Stimulated activated CD4-positive, alpha-beta T cell treated with anti-CD3 and anti-CD28 coated beads, Interleukin-1b, Interleukin-23, amount 100 ng/mL, for 48 hours (primary cell): ENCODE measurements at places on chromosomes 12 and 14.
A peak's percentile ranks its signal among the peaks of the same experiment; 100 is the strongest.

- no peak for DNase-seq
Observed at GRCh38 chr12:111261911-111262676, 106.8 kb downstream of the PHETA1 start.

GRCh38 chr12:4435537-4435936 is 10.1 kb downstream of the FGF6 start:
- no peak for DNase-seq

DNA sequence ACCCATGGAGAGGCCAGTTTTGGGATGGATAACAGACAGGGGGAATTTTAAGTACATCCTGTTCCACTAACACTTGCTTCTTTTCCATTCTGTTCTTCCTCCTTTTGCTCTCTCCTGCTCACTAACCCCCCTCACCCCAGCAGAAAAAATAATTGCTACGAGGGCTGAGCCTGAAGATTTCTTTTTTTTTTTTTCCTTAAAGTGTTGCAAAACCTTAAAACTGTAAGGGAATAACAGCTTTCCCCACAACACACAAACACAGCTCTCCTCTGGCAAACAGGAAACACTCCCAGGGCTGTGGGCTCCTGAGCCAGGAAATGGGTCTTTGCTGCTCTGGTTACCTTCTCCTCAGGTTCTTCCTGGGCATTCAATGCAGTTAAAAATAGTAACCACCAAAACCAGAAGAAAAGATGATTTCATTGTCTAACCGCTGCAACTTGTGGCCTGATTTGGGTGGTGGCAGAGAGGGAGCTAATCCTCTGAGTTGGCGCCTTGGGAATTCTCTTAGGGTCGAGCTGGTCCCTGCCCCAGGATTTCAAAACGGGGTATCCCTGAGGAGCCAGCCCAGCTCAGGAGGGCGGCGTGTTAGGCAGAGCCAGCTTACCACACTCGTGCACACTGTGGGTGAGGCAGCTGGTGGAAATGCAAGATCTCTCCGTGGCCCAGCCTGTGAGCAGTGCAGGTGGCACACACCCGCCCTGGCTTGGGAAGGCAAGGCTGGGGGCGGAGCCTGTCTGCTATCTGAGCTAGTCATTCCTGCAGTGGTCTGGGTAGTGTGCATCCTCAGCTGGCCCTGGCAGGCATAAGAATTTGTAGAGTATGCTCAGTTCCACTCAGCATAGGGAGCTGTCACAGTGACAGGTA is 17.1 kb upstream of the EMP1 start:
- peak; percentile 69 for DNase-seq

DNA sequence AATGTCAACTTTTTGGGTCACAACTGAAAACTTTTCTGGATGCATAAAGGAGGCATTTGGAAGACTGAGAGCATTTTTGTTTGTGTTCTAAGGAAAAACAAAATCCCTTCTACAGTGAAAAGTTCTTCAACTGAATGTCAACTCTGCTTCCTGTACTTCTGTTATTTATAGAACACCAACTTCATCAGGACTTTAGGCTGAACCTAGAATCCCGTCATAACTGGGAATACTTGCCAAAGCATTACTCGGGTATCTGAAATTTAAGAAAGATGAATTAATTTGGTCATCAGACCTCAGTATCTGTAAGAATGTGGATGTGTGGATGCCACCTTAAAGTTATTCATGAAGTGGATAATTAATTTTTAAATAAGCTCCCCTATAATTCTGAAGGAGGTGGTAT is 73.2 kb downstream of the FERMT2 start:
- no peak for DNase-seq

DNA sequence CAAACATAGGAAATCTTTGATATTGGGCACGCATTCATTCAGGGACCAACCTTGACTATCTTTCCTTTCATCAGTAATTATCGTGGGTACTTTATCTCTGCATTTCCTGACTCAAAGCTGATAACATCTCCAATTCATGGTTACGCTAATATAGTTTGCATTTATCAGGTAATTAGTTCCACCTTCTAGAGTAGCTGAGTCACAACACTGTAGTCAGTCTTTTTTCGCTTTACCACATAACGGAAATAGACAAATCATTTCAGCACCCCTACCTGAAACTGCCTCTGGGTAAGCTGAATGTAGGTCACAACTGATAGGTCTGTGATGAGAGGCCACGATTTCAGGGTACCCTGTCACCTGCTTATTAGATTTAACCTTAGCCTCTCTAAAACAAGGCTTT is 36.7 kb upstream of the IL22 start:
- peak; percentile 52 for DNase-seq

DNA sequence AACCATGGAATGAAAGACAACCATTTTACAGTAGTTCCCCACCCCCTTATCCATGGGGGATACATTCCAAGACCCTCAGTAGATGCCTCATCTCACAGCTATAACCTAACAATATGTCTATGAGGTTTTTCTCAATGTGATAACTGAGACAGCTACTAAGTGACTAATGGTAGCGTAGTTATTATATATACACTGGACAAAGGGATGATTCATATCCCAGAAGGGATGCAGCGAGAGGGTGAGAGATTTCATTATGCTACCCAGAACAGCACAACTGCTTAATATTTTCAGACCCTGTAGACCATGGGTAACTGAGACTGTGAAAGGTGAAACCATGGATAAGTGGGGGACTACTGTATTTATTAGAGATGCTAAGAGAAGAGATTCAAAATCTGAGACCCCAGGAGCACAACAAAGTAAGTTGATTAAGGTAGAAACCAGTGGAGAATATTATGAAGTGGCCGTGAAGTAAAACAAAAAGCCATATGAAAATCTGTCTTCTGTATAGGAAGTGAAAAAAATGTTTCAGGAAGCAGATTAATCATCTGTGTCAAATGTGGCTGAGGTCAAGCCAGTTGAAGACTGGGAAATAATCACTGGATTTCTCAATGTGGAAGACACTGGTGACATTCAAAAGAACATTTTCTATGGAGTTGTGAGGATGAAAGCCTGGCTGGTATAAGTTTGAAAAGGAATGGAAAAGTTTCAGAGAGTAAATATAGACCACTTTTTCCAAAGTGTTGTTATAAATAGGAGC is 77.2 kb downstream of the RPL10L start:
- DNase-seq: no peak

DNA sequence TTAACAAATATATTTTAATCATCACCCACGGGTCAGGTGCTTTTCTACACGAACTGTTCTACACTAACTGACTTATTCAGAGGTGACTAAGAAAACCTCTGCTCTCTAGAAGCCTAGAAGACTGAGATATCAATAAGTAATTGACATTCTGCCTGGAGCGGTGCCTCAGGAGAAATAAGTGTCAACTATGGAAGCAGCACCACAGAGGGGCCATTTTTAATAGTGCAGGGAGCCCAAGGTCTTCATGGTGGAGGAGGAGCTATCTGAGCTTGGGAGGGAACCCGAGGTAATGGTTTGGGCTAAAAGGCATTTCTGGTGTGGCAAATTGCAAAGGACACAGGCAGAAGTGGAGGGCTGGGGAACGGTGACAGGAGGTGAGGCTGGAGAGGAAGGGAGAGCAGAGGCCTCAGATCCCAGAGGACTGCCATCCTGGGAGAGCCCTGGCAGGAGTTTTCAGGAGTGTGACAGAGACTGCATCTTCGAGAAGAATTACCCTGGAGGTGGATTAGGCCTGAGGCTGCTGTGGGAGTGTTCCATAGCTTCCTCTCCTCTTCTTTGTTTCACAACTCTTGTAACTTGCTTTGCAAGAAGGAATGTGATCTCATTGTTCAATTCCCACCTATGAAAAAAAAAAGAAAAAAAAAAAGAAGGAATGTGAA is 123.1 kb downstream of the NPAS3 start:
- DNase-seq: no peak

GRCh38 chr12:12714276-12715021 is 2.7 kb upstream of the CDKN1B start:
- peak; percentile 42 for DNase-seq

GRCh38 chr14:68787092-68787992 is 5.5 kb downstream of the ZFP36L1 start:
- peak; percentile 39 for DNase-seq

- no peak for DNase-seq
Observed at GRCh38 chr14:103552011-103552845, 10.2 kb downstream of the BAG5 start.
